ENCODE measurements at places on chromosomes 3 and 15. TPM values are rescaled to one million over a fixed set of nuclear protein-coding genes. Genes with fewer than 3 reads are reported as not detected.
A peak's percentile ranks its signal among the peaks of the same experiment; 100 is the strongest.

- DNase-seq = no peak
Observed at GRCh38 chr3:51530485-51530884, 8.0 kb upstream of the RAD54L2 start.

The PLA2G4E gene
- not detected for total RNA-seq

The RTP3 gene
- not detected for total RNA-seq

The CLDN11 gene
- 28.1 TPM for total RNA-seq

DNA sequence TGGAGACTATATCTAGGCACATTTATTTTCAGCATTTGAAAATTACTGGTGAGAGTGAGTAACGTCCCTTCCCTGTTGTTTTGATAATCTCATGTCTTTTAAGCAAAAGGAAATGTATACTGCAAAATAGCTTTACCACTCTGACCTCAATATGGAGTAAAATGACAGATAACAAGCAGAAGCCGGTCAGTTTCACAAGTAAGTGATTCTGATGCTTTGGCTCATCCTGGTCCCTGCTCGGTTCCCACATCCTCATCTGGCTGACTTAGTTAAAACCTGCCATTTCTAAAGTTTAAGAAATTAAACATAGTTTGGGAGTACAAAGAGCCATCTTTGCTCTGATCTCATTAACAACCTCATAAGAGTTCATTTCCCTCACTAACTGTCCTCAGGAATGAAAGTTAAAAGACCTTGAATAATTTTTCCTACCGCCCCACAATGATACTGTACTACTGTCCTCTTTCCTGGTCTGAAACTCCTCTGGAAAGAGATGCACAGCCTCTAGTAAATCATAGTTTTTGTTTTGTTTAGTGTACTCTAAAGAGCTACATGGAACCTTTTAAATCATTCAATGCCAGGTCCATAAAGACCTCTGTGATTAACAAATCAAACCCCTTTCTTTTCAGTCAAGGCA is 72.3 kb upstream of the ICE2 start:
- DNase-seq = no peak

The IRAK2 gene
- total RNA-seq = 2.9 TPM

- DNase-seq = peak; percentile 59
Observed at GRCh38 chr15:79896634-79897379, at the start of gene MTHFS. TSS of gene MTHFS (minus strand) at chr15:79897014. CDS start at chr15:79896988, 26 bp downstream.

DNA sequence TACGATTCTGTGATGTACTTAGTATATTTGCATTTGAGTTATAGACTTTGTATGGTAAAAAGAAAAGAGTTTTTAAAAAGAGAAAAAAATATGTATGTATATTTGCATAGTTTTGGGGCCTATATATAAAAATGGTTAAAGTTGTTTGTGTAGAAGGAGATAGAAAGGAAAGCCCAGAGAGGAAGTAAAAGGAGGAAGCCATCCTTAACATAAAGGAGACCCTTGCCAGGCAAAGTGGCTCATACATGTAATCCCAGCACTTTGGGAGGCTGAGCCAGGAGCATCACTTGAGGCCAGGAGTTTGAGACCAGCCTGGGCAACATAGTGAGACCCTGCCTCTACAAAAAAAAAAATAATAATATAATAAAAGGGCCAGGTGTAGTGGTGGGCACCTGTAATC is 8.4 kb downstream of the SNAP23 start:
- no peak for DNase-seq

The SLCO2A1 gene
- 3.0 TPM for total RNA-seq

DNA sequence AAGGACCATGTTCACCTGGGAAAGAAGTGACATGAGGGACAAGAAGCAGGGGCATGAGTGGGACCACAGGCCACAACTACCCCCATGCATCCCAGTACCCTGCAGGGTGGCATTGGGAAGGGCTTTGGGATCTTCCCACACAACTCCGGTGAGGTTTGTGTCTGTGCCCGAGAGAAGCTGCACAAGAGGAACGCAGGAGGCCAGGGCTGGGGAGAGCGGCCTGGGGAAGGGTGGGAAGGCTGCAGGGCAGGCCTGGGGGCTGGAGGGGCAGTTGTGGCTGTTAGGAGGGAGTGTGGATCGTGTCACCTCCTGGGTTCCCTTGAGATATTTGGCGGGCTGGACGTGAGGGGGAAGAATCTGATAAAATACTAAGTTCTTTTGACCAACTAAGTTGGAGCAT is 25.3 kb upstream of the MFSD1 start:
- DNase-seq = no peak

- DNase-seq = no peak
Observed at GRCh38 chr3:160691962-160692361, 15.0 kb downstream of the ARL14 start.

DNA sequence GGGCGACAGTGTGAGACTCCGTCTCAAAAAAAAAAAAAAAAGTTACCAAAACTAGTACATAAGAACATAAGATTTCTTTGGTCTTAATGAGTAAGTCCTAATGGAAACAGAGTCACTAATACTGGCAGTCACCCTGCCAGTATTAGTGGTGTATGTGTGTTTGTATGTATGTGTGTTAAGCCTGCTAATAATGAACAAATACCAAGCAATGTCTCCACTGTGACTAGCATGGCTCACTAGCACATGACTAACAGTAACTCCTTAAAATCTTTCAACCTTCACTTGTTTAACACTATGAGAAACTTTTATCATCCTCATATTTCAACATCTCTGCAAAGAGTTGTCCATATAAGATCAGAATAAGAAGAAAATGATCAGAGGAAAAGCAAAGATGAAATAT is 231.0 kb upstream of the ATP11B start:
- DNase-seq = no peak

DNA sequence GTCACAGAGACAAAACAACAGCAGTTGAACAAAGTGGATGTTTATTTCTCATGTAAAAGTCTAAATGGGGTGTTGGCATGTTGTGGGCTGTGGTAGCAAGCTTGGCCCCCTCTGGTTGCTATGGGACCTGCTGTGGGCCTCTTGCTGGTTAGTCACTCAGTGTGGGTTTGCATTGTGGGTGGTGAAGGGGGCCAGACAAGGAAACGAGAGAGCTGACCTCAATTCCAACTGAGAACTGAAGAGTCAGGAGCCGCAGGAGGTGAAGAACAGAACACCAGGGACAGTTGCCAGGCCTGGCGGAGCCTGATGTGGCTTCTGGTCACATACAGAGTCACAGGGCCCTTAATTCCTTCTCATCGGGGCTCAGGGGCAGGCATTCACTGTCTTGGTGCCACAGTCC is 1.9 kb upstream of the ADPGK start:
- DNase-seq = no peak

The CIDEC gene
- total RNA-seq = not detected

DNA sequence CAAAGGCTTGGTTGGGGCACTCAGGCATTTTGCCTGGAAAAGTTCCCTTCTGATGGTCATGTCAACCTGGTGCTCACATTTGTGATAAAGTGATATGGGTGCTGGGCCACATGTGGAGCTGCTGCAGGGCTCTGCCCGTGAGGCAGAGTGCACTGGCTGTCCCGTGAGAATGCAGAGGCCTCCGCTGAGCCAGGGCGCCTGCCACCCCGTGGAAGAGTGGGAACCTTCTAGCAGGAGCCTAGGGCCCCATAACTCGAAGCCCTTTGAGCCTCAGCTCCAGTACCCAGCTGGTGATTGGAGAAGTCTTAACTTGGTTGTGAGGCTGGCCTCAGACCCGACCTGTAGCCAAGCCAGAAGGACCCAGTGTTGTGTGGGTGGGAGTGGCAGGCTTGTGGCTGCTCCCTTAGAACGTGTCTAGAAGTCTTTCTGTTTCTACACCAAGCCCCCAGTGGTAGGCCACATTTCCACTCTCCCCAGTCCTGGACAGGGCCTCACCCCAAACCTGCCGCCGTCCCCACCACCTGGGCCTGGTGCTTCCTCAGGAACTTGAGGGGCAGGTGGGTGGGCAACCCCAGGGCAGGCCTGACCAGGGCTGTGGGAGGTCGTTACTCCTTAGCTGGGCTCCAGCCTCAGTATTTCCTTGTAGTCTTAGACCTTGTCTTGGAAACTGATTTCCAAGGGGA is 19.7 kb downstream of the SEC61A1 start:
- no peak for DNase-seq

GRCh38 chr15:78982736-78983135 is 37.9 kb upstream of the CTSH start:
- no peak for DNase-seq

DNA sequence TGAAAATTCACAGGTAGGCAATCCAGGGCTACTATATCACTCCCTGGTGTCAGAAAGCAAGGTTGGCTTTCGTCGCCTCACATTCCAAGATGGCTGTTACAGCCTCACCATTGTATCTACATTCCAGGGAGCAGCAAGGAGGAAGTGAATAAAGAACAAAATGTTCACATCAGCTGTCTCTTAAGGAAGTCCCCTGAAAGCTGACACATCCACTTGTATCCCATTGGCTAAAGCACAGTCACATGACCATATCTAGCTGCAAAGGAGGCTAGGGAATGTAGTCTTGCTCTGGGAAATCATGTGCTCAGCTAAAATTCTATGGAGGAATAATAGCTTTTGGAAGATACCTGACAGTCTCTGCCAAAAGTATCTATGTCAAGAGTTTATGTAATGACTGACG is 12.8 kb upstream of the GATA2 start:
- no peak for DNase-seq

- no peak for DNase-seq
Observed at GRCh38 chr3:31765871-31766270, 215.2 kb downstream of the OSBPL10 start.

DNA sequence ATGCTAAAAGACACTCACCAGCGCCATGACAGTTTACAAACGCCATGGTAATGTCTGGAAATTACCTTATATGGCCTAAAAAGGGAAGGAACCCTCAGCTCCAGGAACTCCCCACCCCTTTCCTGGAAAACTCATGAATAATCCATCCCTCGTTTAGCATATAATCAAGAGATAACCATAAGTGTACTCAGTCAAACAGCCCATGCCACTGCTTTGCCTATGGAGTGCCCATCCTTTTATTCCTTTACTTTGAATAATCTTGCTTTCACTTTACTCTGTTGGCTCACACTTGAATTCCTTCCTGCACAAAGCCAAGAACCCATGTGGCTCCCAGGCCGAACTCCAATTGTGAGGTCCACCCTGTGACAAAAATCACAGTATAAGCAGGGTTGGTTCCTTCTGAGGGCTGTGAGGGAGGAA is 19.1 kb upstream of the FSTL1 start:
- no peak for DNase-seq

The EFL1 gene
- 21.4 TPM for total RNA-seq

The FAM240A gene
- not detected for total RNA-seq

The SLC22A13 gene
- 0.58 TPM for total RNA-seq
